T follicular helper cell (primary cell): ENCODE measurements at places on chromosomes 3 and 15.

DNA sequence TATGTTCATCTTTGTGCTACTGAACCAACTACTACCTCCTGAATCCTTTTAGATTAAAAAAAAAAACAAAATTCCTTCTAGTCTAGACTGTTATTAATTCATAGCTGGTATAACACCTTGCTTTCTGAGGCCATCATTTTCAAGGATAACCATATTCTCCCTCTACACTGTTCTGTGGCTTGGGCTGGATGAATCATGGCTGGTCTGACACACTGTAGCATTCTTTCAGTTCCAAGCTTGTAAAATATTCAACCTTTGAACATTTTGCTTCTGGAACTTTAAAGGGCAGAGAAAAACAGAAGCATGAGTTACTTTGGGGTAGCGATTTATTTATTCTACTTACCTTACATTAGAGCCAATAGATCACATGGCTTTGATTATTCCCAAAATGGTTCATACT lies 7.6 kb downstream of the HSPBAP1 start:
- DNase-seq: no peak

DNA sequence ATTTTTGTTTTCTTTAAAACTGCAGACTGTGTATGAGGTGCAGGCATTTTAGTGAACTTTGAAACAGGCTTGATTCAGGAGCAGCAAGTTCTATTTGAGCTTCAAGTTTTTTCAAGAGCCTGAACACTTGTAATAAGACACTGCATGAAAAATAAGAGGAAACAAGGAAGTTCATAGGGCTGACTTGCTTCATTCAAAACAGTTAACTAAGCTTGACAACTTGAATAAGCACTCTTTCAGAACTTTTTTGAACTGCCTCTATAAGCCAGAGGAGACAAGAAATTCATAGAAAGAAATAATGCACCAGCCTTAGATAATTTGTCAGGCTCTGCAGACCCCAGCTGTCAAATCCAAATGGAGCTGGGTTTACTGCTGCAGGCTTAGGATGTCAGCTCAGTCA lies 130.2 kb downstream of the SSR3 start:
- no peak for DNase-seq

- DNase-seq: no peak
Measured at GRCh38 chr3:103629391-103629790, 1194.6 kb downstream of the ZPLD1 start.

- no peak for DNase-seq
Measured at GRCh38 chr3:186717039-186717457, at the start of gene KNG1. Gene KNG1, plus strand, starts transcription at chr3:186717359. Its CDS starts 184 bp downstream, at chr3:186717543.

- DNase-seq: no peak
Measured at GRCh38 chr3:11653298-11654055, 9.8 kb upstream of the VGLL4 start.

- DNase-seq: no peak
Measured at GRCh38 chr15:73907035-73907408, 19.2 kb upstream of the LOXL1 start.

DNA sequence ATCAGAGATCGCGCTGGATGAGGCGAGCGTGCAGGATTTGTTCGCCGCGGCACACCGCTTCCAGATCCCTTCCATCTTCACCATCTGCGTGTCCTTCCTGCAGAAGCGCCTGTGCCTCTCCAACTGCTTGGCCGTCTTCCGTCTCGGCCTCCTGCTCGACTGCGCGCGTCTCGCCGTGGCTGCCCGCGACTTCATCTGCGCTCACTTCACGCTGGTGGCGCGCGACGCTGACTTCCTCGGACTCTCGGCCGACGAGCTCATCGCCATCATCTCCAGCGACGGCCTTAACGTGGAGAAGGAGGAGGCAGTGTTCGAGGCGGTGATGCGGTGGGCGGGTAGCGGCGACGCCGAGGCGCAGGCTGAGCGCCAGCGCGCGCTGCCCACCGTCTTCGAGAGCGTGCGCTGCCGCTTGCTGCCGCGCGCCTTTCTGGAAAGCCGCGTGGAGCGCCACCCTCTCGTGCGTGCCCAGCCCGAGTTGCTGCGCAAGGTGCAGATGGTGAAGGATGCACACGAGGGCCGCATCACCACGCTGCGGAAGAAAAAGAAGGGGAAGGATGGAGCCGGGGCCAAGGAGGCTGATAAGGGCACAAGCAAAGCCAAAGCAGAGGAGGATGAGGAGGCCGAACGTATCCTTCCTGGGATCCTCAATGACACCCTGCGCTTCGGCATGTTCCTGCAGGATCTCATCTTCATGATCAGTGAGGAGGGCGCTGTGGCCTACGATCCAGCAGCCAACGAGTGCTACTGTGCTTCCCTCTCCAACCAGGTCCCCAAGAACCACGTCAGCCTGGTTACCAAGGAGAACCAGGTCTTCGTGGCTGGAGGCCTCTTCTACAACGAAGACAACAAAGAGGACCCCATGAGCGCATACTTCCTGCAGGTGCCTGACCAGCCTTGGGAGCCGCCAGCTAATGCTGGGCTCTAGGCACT lies 819 bp downstream of the KLHL40 start:
- DNase-seq: no peak

GRCh38 chr3:42446111-42447050 lies 36.0 kb upstream of the LYZL4 start:
- no peak for DNase-seq

DNA sequence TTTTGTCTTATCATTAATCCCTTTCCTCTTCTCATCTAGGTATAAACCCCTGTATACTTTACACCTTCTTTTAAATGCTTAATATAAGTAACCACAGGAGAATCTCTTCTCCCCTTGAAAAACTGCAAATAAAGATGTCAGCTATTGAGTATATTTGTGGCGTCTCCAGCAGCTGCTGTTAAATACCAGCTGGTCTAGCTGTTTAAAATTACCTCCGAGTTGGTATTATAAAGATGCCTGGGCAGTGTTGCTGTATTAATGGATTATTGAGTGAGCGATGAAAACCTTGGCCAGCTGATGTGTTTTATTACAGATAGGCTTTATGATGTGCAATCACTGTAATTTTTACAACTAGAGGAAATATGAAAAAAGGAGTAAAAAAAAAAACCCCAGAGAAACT lies 388.1 kb downstream of the TBC1D5 start:
- DNase-seq: no peak

GRCh38 chr3:127699416-127700300 lies 26.9 kb downstream of the ABTB1 start:
- no peak for DNase-seq

DNA sequence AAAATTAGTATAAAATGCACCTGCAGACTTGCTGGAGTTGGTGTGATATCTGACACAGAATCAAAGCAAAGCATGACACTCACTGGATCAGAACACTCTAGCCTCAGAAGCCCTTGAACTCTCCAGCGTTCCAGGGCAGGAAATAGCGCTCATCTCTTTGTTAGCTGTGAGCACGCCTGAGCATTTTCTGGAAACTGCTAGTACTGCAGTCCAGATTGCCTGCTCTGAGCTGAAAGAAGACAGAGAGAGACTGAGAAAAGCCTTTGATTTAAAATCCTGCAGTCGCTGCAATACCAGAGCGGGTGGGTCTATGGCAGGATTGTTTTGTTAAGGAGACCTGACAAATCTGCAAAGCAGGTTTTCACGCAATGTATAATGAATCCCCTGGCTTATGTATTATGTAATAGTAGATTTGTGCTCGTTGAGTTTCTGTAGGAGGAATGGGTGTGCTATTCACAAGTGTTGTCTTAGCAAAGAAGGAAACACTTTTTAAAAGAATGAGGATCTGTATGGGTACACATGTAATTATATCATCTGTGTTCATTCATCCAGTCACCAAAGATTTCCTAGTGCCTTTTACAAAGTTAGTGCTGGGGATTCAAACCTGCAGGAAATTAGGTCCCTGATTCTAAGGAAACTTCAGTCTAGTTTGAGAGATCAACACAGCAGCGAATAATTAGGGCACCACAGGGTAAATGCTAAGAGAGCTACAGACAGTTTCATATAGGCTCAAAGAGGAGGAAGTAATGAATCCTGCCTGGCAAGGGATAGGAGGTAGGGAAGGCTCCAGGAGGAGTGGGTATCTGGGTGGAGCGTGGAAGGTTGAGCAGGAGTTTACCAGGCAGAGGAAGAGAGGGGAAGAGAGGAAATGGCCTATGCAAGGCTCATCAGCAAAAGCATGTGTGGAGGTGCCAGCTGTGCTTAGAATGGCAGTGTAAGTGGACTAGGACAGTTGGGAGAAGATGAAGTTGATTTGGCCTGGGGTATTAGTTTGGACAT lies 26.1 kb upstream of the MGLL start:
- no peak for DNase-seq

DNA sequence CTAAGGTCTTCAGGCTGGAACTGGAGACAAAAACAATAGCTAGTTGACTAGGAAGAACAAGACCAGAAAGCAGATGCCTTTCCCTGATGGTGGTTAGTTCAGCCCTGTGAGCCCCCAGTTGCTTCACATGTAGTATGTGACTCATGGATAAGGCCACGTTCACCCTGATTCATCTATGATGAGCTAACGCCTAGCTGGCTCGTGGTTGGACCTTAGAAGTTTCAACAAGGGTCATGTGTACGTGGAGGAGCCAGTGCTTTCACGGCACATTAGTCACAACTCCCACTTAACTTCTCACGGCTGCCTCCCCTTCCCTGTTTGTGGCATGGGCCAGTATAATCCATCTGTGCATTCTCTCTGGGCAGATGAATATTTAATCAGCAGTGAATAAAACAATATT lies 20.6 kb downstream of the COL8A1 start:
- no peak for DNase-seq
